NCI-H69 (cell line): ENCODE measurements at places on chromosomes 11 and 22.
A peak's percentile ranks its signal among the peaks of the same experiment; 100 is the strongest.

DNA sequence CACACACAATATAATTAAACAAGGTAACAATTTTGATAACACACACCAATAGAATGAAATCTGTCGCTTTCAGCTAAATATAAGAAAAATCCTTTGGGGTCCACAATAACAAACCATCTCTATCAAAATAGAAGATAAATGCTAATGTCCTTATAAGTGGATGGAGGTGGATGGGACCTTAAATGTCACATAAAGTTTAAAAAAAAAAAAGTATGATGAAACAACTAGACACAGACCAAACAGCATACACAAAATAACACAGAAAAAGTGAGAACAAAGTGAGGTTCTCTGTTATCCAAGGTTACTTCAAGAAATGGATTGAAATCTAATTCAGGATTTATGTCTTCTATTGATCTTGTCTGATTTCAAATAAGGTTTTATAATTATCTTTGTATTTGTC is 10.5 kb upstream of the OR10D3 start:
- no peak for DNase-seq

DNA sequence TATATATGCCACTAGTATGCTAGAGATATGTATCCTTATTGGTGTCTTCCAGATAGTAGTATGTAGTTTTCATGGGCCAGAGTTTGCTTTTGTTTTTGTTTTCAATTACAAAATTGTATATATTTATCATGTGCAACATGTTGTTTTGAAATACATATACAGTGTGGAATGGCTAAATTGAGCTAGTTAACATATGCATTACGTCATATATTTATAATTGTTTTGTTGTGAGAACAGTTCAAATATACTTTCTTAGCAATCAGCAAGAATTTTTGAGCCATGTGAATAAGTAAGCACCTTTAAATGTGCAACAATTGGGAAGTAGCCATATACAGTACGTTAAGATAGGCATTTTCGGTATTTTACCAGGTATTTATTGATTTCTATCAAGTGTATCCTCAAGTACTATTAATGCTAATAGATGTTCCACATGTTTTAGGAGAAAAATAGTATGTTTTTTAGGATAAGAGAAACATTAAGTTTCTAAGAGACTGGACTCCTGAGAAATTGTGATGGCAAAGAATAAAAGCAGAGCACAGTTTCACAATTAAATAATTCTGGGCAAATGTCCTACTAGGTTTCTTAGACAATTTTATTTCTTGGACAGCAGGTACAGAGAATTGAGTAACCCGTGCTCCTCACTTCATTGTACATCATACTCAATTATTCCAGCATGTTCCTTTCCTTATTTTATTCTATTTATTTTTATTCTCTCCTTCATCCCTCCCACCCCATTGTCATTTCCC is 60.5 kb upstream of the SLC5A12 start:
- DNase-seq: no peak

DNA sequence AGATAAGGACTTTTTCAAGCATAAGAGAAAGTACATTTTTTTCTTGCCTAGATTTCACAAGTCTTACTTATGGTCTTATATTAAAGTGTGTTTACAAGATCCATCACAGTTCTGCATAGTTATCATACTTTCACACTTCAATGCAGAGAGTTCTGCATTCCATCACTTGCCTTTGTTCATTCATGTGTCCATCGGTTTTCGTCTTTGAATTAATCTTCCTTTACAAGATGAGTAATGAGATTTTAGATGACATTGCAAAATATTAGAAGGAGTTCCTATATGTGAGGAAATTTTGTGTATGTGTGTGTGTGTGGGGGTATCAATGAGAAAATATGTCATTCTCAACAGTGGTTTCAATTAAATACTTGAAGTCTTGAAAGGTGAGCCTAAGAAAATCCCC is 98.1 kb upstream of the GUCY1A2 start:
- no peak for DNase-seq

DNA sequence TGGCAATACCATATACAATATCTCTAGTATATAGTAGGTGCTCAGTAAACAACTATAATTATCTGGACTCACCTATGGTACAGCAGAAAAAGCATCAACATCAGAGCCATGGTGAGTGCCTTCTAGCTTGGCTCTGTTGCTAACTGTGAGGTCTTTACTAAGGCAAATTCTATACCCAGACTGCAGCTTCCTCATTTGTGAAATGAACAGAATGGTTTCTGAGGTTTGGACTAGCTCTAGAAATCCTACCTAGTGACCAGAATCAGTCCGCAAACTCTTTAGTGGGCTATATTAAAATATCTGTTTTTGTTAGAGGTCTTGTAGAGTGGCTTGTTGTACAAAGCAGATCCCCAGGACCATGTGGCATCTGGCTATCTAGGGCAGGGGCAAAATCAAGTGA is 3.7 kb downstream of the MS4A1 start:
- DNase-seq: no peak

- DNase-seq: peak; percentile 89
Measured at GRCh38 chr11:126113515-126113957, 50.9 kb upstream of the CDON start.

- peak; percentile 88 for DNase-seq
Measured at GRCh38 chr11:120324932-120325810, at the start of gene TLCD5. TLCD5 (plus strand) TSS chr11:120325299; CDS start chr11:120327442, 2,143 bp downstream.

DNA sequence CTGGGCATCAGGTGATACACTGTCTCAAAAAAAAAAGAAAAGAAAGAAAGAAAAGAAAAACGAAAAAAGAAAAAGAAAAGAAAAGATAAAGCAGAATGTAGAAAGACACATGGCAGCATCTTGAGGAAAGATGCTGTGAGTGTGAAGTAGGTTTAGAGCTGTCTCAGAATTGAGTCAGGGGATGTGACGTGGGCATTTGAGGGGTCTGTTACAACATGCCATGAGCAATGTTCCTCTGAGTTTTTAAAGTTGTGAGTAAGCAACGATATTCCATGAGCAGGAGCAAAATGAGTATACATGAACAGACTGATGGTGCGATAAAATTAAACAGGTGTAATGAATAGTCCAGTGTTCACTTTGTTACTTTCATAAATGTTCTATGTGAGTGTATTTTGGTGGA is 11.3 kb upstream of the QSER1 start:
- no peak for DNase-seq

DNA sequence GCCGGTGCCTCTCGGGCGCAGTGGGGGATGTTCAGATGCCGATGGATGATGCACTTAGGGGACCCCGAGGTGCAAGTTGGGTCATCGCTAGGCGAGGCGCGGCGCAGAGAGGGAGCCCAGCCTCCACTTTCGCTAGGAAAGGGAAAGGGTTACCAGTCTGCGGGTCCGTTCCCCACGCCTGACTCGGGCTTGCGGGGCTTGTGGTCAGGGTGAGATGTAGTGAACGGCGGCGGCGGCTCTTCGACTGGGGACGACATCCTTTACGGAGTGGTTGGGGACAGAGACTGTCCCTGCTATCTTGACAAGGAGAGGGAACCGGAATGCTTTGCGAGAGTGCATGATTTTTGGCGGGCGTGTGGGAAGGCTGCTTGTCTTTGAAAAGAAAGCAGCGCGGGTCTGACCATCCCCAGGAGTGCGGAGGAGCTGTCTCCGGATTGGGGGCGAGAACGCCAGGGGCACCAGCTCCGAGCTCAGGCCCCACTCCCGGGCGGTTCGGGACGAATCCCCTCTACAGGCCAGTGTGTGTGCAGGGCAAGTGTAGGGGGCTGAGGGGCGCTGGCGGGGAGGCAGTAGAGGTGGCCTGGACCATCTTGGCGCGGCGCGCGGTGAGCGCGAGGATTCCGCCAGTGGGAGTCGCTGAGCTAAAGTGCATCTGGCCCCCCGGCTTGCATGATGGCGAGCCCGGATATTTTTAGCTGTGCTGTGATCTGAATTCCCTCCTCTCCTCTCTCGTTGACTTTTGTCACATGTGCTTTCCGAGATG is 1.1 kb downstream of the FAT3 start:
- peak; percentile 90 for DNase-seq

DNA sequence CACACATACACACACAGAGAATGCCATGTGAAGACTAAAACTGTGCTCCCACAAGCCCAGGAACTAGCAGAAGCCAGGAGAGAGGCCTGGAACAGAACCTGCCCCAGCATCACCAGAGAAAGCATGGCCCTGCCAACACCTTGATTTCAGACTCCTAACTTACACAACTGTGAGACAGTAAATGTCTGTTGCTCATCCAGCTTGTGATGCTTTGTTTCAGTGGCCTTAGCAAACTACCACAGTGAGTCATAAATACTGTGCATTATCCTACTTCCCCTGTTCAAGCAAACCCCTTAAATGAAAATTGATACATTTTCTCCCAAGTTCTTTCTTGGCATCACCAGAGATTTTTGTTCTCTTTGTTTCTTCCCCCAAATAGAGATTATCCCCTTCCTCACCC is 1539.4 kb upstream of the TENM4 start:
- DNase-seq: peak; percentile 24

DNA sequence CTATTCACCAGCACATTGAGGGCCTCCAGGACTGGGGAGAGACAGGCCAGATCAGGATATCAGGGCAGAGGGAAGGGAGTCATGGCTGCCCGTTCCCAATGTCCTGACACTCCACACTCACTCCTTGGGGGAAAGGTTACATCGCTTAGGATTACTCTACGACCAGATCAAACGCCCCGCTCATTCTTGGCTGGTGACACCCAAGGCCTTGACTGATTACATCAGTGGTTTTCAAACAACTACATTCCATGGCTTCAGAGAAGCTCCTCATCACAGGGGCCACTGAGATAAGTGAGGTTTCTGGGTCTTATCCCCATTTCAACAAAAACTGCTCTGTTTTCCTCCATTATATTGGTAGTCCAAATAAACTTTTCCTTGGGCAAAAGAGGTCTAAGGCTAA is 15.0 kb downstream of the UBE2L6 start:
- no peak for DNase-seq
